ENCODE measurements at places on chromosomes 12 and 14. TPM values are rescaled to one million over a fixed set of nuclear protein-coding genes. Genes with fewer than 3 reads are reported as not detected.

GRCh38 chr14:25014440-25014839 lies 35.5 kb downstream of the STXBP6 start:
- DNase-seq = no peak

DNA sequence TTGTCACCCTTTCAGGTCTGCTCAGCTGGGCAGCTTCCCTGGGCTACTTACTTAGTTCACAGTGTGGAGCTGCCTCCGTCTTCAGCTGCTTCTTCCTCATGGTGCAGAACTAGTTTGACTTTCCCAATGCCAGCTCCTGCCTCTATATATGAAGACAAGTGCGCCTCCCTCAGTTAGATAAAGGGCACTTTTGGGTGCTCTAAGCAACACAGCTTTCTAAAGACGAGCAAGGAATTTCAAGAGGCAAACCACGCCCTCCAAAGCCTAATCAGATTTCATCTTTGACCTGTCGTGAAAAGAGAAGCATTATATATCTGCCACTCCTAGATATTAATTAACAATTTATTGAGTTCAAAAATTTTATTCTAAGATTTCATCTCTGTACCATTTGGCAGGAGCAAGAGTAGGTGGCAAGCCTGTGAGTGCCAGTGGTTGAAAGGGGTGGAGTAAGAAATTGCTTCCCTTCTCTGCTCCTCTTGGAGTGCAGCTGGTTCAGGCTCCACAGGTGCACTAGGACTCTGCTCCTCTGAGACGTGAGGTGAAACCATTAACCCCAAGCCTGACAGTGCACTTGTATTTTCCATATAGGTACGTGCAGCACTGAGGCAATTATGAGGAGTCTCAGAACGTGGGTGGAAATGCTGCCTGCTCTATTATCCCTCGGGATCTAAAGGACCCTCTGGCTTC lies 2.1 kb upstream of the SLC11A2 start:
- no peak for DNase-seq

The LRP1-AS gene
- not detected for polyA plus RNA-seq

The KRT6C gene
- polyA plus RNA-seq = not detected

The SLC39A2 gene
- 1.3 TPM for polyA plus RNA-seq

The KRT75 gene
- not detected for polyA plus RNA-seq

Measured in left kidney (tissue), 8 donors.